ENCODE measurements at places on chromosomes 11 and 22.

- peak; percentile 97 for ATAC-seq
Measured at GRCh38 chr22:43945632-43946383, 9.4 kb upstream of the SAMM50 start.

DNA sequence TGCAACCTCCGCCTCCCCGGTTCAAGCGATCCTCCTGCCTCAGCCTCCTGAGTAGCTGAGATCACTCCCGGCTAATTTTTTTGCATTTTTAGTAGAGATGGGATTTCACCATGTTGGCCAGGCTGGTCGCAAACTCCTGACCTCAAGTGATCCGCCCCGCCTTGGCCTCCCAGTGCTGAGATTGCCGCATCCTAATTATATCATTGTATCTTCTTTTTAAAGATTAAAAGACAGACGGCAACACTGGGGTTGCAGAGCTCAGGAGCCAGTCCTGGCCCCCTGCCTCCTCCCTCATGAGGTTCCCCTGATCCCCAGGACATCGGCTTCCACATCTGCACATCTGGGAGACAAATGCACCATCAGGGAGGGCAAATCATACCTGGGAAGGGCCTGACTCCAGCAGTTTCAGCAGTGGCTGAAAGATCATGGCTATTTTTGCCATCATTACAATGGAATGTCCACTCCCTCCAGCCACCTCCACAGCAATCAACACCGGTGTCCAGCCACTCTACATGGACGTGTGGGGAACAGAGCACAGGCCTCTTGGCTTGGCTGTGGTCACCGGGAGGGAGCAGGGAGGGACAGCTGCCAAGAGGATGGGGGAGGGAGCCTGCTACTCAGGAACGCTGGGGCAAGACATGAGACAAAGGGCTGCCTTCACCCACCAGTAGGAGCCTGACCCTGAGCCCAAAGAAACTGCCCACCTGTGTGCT, 9.2 kb upstream of the CELSR1 start:
- ATAC-seq: no peak

DNA sequence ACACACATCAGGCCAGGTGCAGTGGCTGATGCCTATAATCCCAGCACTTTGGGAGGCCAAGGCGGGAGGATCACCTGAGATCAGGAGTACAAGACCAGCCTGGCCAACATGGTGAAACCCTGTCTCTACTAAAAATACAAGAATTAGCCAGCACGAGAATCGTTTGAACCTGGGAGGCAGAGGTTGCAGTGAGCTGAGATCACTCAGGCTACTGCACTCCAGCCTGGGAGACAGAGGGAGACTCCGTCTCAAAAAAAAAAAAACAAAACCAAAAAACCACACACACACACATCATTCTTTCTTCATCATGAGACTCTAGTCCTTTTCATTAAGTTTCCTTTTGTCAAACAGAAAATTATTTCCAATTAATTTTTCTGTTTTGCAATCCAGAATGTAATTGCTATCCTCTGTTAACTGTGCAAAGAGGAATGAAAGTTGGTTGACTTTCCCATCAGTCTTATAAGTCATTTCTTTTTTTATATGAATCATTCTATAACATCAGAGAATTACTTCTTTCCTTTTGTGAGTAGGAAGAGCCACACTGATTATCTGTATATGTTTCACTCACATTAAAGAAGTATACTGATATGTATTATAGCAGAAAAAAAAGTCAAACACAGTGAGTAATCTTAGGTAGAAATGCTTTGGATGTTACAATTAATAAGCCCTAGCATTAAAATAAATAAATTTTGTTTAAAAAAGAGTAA, 52.2 kb downstream of the HORMAD2 start:
- peak; percentile 60 for ATAC-seq

DNA sequence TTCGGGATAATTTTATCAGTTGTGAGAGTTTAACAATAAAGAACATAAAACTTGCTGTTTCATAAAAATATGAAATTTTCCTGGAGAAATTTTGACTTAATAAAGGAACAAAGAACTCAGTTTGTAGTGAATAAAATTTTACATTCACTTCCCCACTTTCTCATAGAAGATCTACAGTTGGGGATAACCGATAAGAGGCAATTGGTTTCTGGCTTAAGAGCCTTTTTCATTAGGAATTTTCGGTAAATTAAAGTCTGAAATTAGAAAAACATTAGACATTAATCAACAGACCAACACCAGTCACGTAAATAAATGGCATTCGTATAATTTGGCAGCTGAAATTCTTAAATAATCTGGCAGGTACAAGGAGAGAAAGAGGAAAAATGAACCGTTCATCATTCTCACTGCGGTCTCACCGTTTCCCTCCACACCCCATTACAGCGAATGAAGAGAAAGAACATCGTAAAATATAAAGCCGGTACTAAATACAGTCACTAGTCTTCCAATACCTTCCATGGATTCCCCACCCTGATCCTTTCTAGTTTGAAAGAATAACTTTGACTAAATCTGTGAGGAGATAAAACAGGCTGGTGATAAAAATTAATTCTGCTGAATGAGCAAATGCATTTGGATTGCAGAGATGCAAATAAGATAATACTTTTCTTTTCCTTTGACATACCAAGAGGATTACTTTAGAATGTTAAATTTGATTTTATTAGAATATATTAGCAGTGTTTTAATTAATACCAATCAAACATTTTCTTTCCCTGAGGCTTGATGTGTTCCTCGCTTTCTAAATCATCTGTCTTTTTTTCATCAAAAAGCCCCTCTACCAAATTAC, 19.5 kb downstream of the BLID start:
- no peak for ATAC-seq
